Metanephros (tissue), 2 donors: ENCODE measurements at places on chromosomes 2 and 18. TPM values are rescaled to one million over a fixed set of nuclear protein-coding genes. Genes with fewer than 3 reads are reported as not detected.

The DOCK10 gene
- 32.1 TPM for total RNA-seq

The IL18R1 gene
- total RNA-seq = 4.3 TPM

The ECEL1 gene
- total RNA-seq = 8.1 TPM

The GPR39 gene
- total RNA-seq = 4.3 TPM

The PROM2 gene
- 34.7 TPM for total RNA-seq

The DSG1 gene
- 0.06 TPM for total RNA-seq
